ENCODE measurements at places on chromosomes 5 and 9.

DNA sequence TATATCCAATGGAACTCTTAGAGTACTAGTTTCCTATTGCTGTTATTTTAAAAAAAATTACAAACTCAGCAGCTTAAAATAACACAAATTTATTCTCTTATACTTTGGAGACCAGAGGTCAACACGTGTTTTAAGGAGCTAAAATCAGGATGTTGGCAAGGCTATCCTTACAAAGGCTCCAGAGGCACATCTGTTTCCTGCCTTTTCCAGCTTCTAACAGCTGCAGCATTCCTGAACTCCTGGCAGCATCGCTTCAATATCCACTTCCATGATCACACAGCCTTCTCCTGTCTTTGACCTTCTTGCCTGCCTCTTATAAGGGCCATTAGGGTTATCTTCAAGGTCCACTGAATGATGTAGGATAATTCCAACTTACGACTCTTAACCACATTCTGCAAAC, 92.2 kb upstream of the CCNG1 start:
- peak; percentile 38 for DNase-seq

- DNase-seq: no peak
Observed at GRCh38 chr9:88641456-88642240, 106.7 kb downstream of the NXNL2 start.

- DNase-seq: peak; percentile 40
Observed at GRCh38 chr9:18474783-18475182, 830 bp downstream of the ADAMTSL1 start.

DNA sequence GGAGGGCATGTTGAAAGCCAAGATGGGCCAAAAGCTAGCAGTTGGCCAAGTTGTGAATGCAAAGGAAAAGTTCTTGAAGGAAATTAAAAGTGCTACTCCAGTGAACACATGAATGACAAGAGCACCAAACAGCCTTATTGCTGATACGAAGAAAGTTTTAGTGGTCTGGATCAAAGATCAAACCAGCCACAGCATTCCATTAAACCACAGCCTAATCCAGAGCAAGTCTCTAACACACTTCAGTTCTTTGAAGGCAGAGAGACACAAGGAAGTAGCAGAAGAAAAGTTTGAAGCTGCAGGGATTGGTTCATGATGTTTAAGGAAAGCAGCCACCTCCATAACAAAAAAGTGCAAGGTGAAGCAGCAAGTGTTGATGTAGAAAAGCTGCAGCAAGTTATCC, 71.6 kb downstream of the ERCC6L2 start:
- no peak for DNase-seq

DNA sequence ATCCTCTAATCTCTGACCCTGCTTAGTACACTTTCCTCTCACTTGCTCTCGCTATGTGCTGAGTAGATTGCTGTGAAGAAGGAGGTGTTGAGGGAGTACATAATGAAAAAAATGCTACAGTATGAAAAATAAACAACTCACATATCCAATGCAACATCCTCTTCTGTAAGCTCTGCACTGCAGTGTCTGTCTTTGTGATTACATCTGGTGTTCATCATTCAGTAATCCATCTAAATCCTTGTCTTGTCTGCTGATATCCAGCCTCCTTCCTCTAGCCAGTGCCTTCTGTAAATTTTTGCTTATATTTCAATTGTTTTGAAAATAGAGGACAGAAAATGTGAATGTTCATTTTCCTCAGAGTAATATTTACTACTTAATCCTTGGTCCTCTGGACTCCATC, 57.4 kb upstream of the CDH12 start:
- peak; percentile 24 for DNase-seq

GRCh38 chr9:96031916-96032534, 156.5 kb downstream of the ERCC6L2 start:
- no peak for DNase-seq

DNA sequence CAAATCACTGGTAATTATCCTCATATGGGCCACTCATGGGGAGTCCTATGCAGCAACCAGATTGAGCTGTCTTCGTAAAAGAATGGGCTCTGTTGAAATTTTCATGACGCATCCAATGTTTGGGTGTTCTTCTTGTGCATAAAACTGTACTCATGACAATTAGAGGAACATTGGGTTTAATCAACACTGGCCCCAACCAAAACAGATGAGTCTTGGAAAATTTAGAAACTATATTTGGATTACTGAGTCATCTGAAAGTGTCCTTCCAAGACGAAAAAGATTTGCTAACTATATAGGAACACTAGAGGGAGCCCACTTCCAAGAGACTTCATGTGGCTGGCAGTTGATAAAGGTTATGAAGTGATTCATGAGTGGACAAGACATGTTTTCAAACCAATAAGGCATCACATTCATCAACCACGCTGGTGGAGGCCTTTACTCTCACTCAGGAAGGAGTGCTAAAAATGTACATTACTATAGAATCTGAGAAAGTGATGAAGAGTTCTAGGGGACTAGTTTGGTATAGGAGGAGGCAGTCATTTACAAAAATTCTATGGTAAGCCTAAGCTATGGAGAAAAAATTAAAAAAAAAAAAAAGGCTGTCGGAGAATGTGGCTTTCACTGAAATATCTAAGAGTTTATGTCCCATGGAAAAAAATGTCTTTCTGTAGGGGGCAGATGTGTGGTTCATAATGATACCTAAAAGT, 313.5 kb downstream of the PRDM9 start:
- DNase-seq: peak; percentile 25

GRCh38 chr5:180787711-180788431, 14.7 kb downstream of the MGAT1 start:
- no peak for DNase-seq

GRCh38 chr5:171571663-171572062, 152.2 kb downstream of the FGF18 start:
- DNase-seq: no peak

DNA sequence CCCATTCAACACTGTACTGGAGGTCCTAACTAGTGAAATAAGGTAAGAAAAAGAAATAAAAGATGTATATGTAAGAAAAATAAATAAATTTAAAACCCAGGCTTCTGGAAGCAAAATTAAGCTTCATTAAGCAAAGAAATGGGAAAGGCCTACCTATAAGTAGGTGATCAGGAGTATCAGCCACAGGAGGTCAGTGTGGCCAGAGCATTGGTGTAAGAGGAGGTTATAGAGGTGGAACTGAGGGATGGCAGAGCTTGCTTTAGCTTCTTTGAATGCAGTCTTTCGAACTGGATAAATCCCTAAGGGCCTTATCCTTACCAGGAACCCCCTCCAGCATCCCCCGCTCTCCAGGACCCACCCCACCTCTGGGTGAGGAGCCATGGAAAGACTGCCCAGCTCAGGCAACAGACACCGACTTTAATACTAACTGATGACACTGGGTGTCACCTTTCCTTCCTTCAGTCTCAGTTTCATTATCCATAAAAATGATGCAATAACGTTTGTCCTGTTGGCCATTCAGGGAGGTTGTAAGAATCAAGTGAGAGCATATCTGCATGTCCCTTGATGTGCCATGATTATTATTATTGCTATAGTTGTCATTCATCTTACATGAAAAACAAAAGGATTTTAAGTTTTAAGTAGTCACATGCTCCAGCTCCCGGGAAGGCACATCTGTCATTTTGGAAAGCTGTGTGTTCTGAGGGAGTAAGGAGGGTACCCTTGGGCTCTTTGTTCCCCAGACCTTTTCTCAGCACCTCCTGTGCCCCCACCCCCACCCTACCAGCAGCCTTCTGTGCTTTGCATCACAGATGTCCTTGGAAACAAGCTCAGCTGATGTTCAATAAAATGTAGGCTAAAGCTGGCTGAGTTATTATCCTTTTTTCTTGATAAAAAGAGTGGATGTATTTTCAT, 50.8 kb upstream of the CTNNA1 start:
- DNase-seq: no peak

GRCh38 chr5:9851458-9851857, 221.3 kb upstream of the TAS2R1 start:
- peak; percentile 26 for DNase-seq

GRCh38 chr9:130417602-130418001, 27.2 kb upstream of the ASS1 start:
- DNase-seq: no peak

Data from tongue (tissue), 3 donors.